Activated CD8-positive, alpha-beta memory T cell treated with anti-CD3 and anti-CD28 coated beads, Interleukin-2, amount 50 U/mL, for 4 hours (primary cell): ENCODE measurements at places on chromosomes 3 and 15.

DNA sequence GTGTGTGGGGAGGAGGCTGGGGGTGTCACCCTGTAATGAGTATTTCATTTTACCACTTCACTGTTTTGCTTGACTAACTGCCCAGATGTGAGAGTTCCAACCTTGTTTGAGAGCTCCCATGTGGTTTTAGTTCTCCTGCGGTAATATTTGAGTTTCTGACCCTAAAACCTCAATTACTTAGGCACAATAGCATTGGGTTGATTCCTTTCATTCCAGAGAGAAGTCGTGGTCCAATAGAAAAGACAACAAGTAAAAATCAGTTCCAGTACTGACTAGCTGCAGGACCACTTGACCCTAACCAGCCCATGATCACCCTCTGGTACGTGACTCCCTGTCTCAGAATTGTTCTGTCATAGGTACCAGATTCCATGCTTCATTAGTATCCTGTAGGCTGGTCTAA, 630.4 kb downstream of the CADM2 start:
- DNase-seq = no peak

DNA sequence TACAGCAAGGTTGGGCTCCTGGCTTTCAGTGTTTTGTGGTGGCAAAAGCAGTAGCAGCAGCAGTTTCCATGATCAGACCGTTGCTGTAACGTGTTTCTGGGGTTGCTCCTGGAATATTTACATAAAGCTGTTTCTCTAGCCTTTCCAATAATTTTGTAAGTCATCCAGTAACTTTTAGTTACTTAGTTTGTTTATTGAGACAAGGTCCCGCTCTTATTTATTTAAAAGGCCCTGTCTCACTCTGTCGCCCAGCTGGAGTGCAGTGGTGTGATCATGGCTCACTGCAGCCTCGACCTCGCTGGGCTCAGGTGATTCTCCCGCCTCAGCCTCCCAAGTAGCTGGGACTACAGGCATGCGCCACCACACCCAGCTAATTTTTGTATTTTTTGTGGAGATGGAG, 8.8 kb upstream of the MYO5A start:
- DNase-seq = no peak

DNA sequence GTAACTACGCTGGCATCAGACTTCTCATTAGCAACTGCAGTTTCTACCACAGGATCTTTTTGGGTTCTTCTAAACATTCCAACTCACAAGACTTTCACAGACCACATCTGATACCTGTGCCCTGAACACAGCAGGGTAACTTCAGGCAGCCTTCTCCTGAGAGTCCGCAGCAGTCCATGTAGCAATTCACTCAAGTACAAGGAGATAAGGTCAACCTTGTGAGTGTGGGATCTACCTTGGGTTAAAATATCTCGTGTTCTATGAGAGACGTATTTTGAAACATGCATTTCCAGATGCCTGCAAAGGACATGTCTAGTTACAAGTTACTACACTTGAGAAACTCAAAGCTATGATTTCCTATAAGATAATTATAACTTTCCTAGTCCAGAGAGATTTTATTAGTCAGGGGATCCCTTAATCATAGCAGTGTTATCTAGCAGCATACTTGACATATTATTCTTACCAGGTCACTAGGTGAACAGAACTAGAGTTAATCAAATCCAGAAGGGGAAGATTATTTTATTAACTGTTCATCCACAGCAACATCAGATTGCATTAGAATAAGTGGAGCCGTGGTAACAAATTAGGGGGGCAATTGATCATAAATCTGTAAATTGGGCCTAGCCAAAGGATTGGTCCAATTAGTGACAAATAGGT, 66.4 kb downstream of the ASTE1 start:
- DNase-seq = no peak

GRCh38 chr15:70100474-70101341, 3.0 kb upstream of the TLE3 start:
- peak; percentile 67 for DNase-seq

DNA sequence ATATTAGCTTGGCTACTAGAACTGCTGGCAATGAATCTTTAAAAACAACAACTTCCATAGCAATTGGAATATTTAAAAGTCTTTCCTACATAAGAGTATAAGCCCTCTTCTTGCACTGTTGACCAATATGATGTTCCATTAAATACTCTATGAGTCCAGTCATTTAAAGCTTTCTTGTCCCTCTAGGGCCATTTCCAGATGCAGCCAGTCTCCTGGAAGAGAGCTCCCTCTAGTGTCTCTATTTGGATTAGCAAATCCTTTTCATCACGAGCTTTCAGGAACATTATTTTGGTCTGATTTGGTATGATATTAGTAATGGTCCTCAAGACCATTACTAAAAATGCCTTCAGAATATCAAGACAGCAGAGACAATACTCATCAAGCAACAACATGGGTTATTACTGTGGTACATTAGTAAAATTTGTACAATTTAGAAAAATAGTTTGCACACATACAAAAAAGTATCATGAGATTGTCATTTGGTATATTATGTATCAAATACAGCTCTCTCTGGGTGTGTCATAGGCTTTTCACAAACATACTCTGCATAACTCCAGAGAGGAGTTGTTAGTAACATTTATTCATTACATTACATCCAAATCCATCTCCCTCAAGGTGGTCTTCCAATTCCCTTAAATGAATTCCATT, 101.3 kb downstream of the DPH6 start:
- no peak for DNase-seq

- no peak for DNase-seq
Measured at GRCh38 chr3:481680-482079, 285.1 kb downstream of the CHL1 start.

GRCh38 chr3:31575448-31575847, 42.7 kb downstream of the STT3B start:
- no peak for DNase-seq

GRCh38 chr15:92907229-92907628, 7.1 kb downstream of the CHD2 start:
- no peak for DNase-seq

DNA sequence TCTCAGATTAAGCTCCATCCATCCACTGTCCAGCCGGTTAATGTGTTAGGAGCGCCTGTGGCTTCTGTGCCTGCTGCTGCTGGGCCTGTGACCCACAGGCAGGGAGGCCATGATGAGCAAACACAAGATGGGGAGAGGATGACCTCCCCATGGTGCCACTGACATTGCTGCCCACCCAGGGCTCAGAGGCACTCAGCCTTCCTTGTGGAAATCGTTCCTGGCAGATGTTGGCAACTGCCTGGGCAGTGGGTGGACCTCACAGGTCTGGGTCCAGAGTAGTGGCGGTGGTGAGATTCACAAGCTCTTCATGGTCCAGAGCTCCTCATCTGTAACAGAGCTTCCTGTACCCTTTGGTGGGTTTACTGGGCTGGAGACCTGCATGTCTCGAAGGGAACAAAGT, 38.6 kb downstream of the SCN5A start:
- no peak for DNase-seq

GRCh38 chr3:42849017-42849416, 26.7 kb downstream of the CYP8B1 start:
- no peak for DNase-seq

- no peak for DNase-seq
Measured at GRCh38 chr3:158058495-158059130, 47.6 kb downstream of the SHOX2 start.

- DNase-seq = no peak
Measured at GRCh38 chr3:190785047-190785446, 77.4 kb downstream of the GMNC start.

GRCh38 chr3:177449360-177450006, 252.2 kb upstream of the TBL1XR1 start:
- no peak for DNase-seq

DNA sequence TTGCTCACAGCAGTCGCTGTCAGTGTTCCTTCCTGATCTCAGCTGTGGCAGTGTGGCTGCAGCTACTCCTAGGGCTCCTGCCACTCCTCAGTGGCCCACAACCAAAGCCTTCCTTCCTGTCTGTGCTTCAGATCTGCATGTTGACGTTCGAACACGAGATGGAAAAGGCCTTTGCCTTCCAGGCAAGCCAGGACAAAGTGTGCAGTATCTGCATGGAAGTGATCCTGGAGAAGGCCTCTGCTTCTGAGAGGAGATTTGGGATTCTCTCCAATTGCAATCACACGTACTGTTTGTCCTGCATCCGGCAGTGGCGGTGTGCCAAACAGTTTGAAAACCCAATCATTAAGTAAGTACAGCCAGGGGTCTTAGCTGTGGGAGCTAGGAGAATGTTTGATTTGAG, 17.8 kb downstream of the MKRN2 start:
- no peak for DNase-seq

DNA sequence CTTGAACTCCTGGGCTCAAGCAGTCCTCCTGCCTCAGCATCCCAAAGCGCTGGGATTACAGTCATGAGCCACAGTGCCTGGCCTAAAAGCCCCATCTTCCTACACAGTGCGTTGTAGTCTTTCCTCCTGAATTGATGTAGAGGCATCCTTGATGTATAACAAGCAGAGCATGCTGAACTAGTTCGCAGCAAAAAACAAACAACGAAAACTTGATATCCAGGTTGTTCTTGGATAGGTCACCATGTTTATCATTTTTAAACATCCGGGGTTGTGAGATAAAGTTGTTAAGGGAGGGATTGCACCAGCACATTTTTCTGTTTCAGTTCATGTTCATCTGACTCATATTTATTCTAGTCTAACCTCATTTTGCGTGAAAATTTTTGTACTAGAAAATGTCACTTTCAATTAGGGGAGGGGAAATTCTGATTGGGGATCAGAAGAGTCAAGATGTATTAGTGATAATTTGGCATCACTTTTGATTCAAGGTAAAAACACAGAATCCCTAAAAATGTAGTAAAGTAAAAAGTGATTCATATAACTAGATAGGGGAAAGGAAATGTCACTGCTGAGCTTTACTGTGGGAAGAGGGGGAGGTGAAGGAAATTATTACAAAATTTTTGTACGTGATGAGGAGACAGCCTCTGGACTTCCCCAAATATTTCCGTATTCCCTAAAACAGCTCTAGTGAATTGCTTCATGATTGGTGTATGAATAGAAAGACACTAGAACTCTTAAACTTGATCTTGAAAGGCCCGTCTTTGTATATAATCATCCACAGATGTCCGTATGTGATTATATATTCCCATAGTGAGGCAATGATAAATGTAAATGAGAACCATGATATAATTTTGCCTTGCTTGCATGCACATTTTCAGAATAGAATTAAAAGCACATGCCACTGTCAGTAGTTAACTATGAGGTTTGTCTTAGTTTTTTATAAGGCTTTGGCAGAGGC, 22.9 kb downstream of the RAB8B start:
- DNase-seq = no peak

DNA sequence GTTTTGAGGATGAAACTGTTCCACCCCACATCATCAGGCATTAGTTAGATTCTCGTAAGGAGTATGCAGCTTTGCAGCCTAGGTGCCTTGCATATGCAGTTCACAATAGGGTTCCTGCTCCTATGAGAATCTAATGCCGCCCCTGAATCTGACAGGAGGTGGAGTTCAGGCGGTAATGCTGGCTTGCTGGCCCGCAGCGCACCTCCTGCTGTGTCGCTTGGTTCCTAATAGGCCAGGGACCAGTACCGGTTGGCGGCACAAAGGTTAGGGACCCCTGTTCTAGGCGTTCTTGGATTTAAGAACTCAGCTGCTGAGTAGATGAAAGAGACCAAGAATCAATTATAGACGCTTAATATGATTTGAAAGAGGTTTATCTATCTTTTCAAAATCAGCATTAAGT, 595.4 kb downstream of the CADM2 start:
- DNase-seq = no peak

GRCh38 chr3:99878005-99878404, 60.3 kb downstream of the CMSS1 start:
- DNase-seq = no peak

DNA sequence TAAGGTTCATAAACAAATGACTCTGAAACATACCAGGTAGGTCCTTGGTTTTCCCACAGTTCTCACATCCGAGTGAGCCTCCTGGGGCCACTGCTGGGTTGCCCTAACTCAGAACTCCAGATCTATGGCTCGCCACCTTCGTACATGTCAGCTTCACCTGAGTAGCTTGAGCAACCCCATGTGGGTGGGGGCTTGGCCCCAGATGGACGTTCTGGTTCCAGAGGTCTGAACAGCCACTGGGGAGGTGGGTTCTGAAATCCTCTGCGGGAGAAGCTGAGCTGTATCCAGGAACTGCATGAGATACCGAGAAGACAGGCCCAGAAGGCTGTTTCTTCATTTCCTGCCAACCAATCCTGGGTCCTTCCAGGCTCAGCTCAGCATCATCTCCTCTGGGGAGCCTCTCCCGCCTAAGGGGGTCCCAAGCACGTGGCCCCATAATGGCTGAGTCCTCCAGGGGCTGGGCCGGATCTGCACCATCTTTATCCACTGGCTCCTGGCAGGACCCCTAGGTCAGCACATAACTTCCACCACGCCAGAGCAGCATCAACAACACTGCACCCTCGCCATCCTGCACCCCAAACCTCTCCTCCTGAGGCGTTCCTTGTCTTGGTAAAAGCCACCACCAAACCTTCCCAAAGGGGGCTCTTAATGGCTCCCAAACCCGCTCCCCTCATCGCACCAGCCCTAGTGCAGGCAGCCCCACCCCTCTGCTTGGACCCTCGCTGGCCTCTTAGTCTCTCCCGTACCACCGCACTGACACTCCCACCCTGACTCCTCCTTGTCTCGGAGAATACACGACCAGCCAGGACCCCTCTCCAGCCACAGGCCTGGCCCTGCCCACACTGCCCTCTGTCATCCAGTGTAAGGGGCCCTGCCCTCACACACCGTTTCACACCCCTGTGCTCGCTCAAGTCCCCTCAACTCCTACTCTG, 39.8 kb downstream of the PCSK6 start:
- no peak for DNase-seq
